ENCODE measurements at places on chromosomes 7 and 10.

DNA sequence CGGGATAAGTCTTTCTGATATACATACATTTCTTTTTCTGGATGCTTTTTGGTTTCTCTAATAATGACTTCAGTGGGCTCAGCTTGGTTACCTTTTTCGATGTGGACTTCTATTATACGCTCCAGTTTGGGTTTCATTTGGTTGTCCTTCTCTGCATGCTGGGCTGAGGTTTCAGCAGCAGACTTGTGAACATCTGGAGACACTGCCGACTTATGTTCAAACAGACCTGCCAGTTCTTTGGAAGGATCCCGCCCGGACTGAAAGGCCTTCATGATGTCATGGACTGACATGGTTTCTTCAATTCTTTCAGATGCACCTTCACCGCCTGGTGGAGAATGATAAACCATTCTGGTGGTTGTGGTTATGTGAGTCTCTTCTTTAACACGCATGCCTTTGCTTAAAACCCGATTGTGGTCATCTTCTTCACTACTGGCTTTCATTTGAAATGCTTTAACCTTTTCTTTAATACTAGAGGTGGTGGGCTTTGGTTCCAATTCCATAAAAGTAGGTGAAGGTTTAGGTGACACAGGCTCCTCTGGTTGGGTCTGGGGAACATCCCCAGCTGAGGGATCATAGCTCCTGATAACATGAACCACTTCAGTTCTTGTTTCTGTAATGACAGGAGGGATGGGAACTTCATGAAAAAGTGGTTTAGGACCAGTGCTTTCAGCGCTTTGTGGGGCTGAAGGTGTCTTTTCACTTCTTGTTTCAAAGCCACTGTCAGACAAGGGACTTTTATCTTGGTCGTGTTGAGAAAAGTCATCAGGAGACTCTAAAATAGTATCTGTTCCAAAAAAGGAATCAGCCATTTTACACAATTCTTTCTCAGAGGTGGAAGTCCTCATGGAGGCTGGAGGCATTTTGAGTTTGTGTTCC is 167.7 kb upstream of the CCDC6 start:
- DNase-seq, result no peak

DNA sequence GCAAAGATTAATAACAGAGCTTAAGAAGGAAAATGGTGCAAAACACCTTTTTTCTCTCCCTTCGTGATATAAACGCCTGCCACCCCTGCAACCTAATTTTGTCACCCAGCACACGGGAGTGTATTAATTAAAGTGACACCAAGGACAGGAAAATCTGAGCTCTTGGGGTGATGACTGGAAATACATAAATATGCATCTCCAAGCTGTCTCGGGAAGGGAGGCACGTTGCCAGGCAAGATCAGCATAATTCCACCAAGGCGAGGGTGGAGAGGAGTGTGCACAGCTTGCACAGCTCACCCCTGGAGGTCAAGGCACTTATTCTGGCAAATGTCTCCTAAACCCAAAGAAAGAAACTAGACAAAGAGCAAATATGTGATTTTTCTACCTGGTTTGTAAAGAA is 700.9 kb downstream of the GRID1 start:
- DNase-seq, result no peak

DNA sequence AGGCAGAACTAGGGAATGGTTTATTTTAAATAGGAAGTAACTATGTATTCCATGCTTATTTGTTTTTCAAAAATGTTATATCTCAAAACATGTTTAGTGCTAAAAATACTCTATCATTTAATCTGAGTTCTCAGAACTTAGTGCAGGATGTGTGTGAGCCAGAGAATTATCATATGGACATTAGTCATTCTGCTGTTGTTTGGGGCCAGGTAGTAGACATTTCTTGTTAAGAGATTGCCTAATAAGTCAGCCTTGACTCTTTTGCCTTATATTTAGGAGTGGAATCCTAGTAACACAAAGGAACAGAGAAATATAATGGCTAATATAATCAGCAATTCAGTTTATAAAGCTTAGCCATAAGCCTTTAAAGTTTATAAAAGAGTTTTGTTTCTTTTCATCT is 149.8 kb downstream of the CCSER2 start:
- no peak for DNase-seq

DNA sequence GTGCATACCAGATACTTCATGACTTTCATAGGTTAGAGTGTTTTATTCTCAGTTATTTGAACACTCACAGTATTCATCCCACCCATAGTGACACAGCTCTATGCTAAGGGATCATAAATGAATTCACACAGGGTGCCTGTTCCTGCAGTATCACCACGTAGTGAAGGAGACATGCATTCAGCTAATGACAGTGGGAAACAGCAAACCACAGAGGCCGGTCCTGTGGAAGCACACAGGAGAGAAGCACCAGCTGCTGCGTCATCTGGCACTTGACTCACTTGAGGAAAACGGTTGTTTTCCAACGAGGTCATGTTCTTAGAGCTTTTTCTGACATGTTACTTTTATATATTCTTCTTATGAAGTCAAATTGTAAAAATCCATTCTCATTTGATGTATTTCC is 73.0 kb downstream of the UBE3C start:
- no peak for DNase-seq

DNA sequence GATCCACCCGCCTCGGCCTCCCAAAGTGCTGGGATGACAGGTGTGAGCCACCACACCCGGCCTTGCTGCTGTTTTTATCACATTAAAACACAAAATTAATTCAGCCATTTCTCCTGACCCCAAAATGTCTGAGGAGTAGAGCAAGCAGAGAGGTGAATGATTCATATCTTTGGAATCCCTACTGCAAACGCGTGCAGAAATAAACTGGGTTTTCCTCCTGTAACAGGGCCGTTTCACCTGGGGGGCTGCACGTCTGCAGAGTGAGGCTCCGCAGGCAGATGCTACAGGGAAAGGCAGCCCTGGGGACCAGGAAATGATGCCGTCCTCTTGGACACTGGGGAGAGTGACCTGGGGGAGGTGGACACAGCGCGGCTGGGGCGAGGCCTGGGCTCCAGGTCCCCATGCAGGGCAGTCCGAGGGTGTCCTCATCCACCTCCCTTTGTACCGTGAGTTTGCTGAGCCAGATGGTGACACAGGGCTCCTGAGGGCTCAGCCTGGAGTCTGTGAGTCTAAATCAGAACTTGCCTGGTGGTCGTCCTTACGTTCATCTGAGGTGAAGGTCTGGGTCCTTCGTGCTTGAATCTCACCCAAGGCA is 41.9 kb downstream of the PDGFA start:
- no peak for DNase-seq

GRCh38 chr7:137590756-137591305 is 247.3 kb upstream of the PTN start:
- DNase-seq, result no peak

DNA sequence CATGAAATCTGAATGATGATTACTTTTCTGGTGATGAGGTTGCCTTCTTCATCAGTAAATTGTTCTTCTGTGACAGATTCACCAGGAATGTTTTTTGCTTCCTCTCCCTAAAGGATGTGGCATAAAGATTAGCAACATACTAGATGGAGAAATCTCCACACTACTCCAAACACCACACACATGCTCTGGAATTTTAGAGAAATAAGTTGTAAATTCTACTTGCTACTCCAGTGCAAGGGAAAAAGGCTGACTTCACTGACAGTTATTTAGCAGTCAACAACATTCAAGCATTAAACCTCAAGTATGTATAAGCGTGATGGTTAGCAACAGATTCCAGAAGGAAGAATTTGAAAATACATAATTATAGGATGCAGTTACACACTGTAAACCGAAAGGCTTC is 137.9 kb upstream of the CCDC6 start:
- no peak for DNase-seq

DNA sequence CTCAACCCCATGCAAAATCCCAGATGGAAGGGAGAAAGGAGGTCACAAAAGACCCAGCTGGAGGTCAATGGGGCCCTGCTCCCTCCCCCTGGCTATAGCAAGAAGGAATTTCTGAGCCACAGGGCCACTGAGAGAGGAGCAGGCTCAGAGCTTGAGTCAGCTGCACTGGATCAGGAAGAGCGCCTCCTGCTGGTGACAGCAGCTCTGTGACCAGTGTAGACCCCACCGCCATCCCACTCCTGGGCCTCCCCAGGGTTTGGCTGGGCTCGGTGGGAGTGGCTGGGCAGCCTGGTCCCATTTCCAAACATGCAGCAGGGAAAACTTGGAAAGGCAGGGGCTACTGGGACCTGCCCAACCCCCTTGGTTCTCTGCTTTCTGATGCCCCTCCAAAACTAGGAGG is 31.5 kb upstream of the PRLHR start:
- DNase-seq, result no peak
